ENCODE measurements at places on chromosomes 13 and 19.

- DNase-seq: no peak
These were observed 29.5 kb downstream of the UPF1 start for GRCh38 chr19:18861235-18861634.

- no peak for DNase-seq
These were observed 5.9 kb downstream of the PKN1 start for GRCh38 chr19:14439014-14439413.

DNA sequence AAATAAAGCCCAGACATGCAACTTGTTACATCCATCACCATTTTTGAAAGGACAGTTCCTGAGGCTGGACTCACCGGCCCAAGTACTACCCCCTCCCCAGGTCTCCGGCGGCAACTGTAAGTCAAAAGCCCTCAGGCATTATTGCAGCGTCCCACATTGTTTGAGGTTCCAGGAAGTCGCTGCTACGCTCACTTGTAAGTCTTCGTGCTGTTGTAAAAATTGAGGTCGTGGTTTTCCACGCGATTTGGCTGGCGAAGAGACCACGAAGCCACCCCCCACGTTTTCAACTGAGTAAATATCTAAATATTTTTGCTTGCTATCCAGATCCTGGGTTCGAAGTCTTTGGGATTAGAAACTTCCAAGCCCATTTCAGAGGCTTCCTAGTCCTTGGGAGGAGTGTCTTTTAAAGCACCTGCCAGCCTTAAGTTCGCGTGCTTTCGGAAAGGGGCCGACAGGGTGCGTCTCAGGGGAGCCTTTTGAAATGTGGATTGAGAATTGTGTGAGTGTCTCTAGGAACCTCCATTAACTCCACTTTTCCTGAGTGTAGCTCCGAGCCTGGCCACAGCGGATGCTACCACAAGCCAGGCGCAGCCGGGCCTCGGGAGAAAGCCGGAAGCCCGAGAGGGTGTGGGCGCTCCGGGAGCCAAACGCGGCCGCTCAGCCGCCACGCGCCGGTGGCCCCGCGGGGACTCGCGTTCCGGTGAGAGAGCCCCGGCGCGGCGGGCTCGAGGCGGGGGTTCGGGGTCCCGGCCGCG is 434 bp upstream of the FNDC3A start:
- peak; percentile 37 for DNase-seq

- DNase-seq: no peak
These were observed 463.2 kb upstream of the ATXN8OS start for GRCh38 chr13:69644447-69644846.

GRCh38 chr13:33174931-33175330 is 110.6 kb downstream of the STARD13 start:
- no peak for DNase-seq

- DNase-seq: no peak
These were observed 24.5 kb downstream of the SAE1 start for GRCh38 chr19:47155148-47155547.

- DNase-seq: no peak
These were observed 5.1 kb downstream of the ZNF816 start for GRCh38 chr19:52957591-52957990.

DNA sequence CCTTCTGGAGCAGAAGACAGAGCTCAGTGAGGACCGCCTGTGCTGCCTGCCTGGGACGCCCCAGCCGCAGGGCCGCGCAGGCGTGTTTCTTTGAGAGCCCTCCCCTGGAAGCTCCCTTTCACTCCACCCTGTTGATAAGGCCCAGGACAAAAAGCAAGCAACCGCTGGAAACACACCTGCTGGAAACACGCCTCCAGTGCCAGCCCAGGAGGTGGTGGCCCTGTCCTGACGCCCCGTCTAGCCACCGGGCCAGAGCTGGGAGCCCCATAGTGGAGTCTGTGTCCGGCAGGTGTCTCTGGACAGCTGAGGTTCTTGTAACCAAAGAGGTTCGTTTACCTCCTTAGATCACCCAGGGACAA is 173.8 kb downstream of the KATNAL1 start:
- no peak for DNase-seq

DNA sequence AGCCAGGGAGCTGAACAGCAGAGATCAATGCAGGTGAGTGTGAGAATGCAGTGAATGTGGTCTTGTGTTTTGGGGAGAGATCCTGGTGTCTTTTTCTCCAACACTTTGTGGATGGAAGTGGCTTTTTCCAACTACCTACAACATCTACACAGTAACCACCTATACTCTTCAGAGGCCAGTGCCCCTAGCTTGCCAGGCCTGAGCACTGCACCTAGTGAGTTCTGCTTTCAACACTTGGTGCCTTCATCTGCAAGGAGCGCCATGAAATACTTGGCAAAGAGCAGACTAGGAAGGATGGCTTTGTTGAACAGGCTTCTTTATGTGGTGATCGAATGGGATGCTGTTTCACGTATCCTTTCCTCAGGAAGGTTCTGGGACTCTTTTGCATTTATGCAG is 21.3 kb upstream of the HMGB1 start:
- DNase-seq: no peak

DNA sequence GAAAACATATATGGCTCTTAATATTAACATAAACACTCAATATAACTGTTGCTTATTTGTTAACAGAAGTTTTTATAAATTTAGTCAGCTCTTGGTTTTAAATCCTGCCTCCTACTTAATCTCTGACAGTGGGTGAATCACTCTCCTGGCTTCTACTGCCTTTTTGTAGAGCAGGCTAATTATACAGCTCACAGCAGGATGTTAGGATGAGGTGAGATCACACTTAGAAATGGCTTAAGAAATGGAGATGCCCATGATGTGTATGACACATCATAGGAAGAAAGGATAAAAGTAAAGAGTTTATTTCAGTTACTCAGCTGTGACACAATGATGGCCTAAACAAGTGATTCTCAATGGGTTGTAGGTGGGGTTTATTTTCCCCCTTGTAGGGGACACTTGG is 345.6 kb downstream of the SPRY2 start:
- no peak for DNase-seq

All from WERI-Rb-1 (cell line).